Fibroblast of the conjunctiva (primary cell): ENCODE measurements at places on chromosomes 7 and 10.

- DNase-seq: no peak
These were observed 12.9 kb downstream of the UPP1 start for GRCh38 chr7:48101968-48102367.

DNA sequence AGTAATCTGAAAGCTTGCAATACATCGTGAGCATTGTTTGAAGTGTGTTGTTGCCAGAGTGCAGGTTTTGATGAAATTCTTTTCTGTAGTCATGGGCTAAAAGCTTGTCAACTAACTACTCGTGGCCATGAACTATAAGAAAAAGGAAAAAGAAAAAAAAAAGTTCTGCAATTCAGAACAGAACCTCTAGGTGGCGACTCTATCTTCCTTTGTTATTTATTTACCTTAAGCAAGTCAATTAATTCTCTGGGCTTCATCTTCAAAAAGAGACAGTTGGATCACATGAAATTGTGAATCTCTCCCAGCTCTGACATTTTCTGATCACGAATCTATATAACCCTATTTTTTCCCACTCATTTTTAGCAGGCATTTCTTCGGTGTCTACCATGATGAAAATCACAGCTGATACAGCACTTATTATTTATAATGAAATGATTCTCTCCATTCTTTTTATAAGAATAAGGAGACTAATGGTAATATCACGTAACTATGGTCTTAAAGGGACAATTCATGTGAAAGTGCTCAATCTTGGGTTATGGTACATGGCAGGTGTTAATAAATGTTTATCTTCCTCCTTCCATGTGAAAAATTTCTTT is 18.8 kb downstream of the TMEM196 start:
- DNase-seq: peak; percentile 29

- DNase-seq: no peak
These were observed 129.9 kb upstream of the ZNF32 start for GRCh38 chr10:43778571-43778970.

DNA sequence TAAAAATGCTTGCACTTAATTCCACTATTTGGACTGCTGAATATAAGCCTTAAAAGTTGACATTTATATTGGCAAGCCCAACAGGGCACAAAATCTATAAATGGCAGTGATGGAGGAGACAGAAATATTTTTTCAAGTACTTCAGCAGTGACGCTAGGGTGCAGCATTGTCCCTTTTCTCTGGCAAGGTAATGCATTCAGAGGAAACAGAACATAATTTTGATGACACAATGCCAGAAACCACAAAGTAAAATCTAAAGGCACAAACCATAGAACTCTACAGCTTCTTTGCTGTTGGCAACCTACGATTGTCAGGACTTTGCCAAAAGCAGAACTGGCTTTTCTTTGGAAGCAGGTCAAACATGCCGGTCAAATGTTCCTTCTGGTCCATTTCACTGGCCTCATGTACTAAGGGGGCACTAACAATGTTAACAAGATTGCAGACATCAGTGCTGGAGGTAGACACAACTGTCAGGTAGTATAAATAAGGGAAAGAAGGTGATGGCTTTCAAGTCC is 30.9 kb upstream of the FAM133B start:
- DNase-seq: peak; percentile 96
